Stimulated activated effector memory CD8-positive, alpha-beta T cell treated with anti-CD3 and anti-CD28 coated beads, Interleukin-12 subunit alpha, Interleukin-12 subunit beta, amount 100 ng/mL, for 72 hours (primary cell): ENCODE measurements at places on chromosomes 12 and 14.

DNA sequence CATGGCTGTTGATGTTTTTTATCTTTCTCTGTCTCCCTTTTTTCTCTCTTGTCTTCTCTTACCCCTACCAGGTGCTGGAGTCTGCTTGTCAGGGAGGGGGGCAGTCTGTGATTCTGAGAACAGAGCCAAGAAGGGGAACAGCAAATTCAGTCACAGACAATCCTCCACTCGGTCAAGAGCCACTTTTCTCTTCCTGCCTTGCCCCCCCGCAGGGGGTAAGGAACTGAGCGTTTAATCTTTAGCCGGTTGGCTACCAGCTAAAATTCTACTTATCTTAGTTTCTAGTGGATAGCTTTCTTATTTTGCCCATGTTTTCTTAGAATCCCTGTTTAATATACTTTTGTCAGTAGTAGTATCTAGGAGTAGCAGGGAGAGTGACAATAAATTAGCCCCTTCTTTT lies 1.9 kb downstream of the RIMKLB start:
- no peak for DNase-seq

- DNase-seq = no peak
Observed at GRCh38 chr14:53894456-53894855, 62.2 kb downstream of the BMP4 start.

GRCh38 chr12:23899434-23899833 lies 50.0 kb downstream of the SOX5 start:
- DNase-seq = no peak

GRCh38 chr12:958588-959123 lies 9.2 kb upstream of the RAD52 start:
- no peak for DNase-seq

GRCh38 chr14:75547552-75548250 lies 25.4 kb downstream of the BATF start:
- DNase-seq = no peak

- no peak for DNase-seq
Observed at GRCh38 chr12:1825382-1826102, 5.2 kb downstream of the LRTM2 start.

DNA sequence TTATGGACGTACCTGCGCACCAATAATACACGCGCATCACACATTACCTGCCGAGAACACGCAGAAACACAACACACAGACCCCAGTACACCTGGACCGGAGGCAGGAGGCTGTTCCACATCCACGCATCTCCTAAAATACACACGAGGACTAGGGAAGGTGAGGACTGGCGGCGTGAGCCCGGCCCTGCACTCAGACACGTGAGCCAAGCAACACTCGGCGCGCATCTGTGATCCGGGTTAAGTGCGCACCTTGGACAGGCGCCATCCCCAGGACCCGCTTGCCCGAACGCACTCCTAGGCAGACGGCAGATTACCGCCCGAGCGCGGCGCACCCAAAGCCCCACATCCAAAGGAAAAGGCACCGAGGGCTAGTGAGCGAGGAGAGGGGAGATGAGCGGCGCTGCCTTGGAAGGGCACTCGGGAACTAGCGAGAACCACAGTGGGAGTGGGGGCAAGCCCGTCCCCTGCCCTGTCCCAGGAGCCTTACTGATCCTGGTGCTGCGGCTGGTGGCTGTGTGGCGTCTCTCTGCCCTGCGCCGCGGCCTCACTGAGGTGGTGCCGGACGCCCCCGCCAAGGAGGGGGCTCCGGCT lies 417 bp downstream of the GLS2 start:
- no peak for DNase-seq

DNA sequence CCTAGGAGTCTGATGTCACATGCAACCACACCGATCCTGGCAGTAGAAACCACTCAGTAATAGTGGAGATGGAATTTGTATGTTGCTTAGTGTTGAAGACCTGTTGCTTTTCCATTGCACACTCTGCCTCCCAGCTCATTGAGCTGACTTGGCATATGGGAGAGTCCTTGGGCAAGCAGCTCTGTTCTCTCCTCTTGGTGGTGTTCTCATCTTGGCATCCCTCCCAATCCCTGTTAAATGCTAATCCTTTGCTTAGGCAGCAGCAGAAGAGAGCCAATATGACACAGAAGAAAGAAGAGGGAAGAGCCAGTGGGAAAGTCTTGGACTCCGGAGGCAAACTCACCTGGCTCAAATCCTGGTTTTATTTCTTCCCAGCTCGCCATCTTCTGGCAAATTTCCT lies 178.0 kb upstream of the CAND1 start:
- DNase-seq = no peak

DNA sequence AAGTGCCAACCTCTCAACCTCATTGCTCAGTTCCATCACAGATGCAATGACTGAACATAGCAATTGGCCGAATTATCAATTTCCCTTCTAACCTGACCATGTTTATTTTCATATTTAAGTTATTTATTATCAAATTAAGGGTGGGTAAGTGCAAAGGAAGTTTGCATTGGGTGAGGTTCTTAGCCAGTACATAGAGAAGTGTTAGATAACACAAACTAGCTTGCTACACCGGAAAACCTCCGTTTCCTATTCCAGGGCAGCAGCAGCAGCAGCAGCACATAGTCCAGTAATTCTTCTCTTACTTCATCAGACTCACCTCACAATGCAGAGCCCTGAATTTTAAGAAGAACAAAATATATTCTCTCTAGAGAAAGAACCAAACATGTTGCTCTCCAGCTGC lies 200.5 kb upstream of the OR4E1 start:
- DNase-seq = no peak

- peak; percentile 72 for DNase-seq
Observed at GRCh38 chr14:21978184-21978998, 304.8 kb upstream of the OR4E1 start.

DNA sequence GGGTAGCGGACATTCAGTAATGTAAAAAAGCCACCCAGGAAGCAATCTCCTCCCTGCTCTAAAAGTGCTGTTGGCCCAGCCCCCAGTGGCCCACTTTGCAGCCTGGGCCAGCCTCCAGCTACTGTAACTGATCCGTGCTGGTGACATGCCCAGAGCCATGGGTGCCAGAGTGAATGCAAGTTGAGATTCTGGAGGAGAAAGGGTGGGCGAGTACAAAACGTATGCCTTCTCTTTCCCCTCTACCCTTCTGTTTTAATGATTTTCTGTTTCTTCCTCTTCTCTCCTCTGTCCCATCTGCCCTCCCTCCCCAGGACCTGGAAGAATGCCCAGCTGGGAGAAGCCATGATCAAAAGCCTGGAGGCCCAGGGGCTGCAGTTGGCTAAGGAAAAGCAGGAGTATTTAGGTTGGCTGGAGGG lies 16.9 kb downstream of the PLEKHD1 start:
- DNase-seq = no peak

DNA sequence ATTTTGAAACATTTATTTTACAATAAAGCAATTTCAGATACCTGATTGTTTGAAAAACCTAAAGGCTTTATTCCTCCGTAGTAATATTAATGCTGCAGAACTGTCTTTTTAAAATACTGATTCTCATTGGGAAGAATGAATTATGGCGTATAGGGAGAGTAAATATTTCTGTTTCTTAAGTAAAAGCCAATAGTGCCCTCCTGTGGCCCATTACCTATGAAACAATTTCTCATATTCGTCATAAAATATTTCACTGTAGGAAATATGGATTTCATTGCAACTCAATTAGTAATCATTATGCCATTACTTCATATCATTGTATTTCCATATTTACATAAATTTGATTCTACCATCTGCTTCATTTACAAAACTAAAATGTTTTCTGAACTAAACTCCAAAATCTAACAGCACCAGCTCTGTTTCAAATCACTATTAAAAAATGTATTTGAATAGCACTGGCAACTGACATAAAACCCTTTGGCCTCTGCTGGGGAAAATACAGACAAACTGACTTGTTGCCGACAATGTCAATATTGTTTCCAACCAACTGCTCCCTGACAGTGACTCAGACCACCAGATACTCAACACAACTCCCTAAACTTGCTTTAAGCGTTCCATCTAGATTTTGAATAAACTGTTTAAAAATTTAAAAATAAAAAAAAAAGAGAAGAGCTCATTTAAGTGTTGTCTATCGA lies 290.3 kb downstream of the NAV3 start:
- DNase-seq = no peak

GRCh38 chr12:115042341-115042740 lies 358.4 kb upstream of the TBX3 start:
- no peak for DNase-seq

DNA sequence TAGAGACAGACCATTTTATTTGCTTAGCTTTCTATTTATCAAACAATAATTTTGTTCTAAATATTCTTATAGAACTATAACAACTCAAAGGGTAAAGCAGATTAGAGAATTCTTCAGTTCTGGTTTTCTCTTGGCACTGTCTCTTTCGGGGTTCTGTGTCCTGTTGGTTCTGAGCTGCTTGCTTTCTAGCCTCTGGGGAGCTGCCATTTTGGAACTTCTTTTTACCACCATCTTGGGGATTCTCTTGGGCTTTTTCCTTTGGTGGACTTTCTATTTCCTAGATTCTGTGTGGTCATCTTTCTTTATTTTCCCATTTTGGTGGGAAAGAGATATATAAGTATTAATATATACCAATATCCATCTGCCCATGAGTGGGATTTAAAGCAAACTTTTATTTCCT lies 467.7 kb downstream of the PCNX1 start:
- DNase-seq = no peak

- DNase-seq = no peak
Observed at GRCh38 chr12:6615802-6616201, 8.6 kb upstream of the CHD4 start.

GRCh38 chr12:111393700-111394300 lies 11.9 kb upstream of the SH2B3 start:
- DNase-seq = no peak

DNA sequence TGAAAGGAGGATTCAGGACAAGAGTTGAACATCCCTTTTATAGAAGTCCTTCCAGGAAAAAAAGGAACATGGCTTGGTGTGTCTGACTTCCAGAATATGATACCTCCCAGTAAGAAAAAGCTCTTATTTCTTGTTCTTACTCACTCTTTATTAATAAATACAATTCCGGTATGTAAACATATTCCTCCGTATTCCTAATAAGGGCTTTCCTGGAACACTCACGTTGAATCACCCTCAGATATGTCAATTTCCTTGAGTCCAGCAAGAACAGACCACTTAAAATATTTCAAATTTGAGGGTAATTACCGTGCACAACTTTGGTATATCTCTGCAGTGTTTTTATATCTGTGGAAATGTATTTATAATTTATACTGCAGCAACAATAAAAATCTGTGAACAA lies 385.6 kb downstream of the SYT1 start:
- DNase-seq = no peak

- no peak for DNase-seq
Observed at GRCh38 chr12:40192704-40193255, 32.0 kb upstream of the LRRK2 start.

- DNase-seq = no peak
Observed at GRCh38 chr14:29799464-29800095, 128.1 kb downstream of the PRKD1 start.

- no peak for DNase-seq
Observed at GRCh38 chr14:104773505-104774452, 20.8 kb downstream of the SIVA1 start.

GRCh38 chr14:34257505-34257904 lies 204.5 kb downstream of the SPTSSA start:
- DNase-seq = no peak

- DNase-seq = no peak
Observed at GRCh38 chr12:120706029-120706428, 4.2 kb upstream of the UNC119B start.

DNA sequence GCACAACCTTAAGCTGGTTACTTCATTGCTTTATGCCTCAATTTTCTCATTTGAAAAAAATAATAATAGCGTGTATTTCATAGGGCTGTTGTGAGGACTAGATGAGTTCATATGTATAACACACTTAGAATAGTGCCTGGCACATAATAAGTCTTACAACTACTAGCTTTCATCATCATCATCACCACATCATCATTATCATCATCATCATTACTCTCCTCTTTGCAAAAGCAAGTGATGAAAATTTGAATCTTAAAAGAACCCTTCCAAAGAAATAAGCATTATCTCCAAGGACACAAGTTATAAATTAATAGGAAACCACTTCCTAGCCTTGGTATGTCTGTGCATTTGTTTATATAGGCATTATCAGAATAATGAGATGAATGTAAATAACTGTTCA lies 117.0 kb downstream of the ST8SIA1 start:
- no peak for DNase-seq

- no peak for DNase-seq
Observed at GRCh38 chr12:126684703-126685102, 1582.3 kb upstream of the TMEM132C start.

- DNase-seq = no peak
Observed at GRCh38 chr14:51607711-51608110, 44.0 kb upstream of the FRMD6 start.

DNA sequence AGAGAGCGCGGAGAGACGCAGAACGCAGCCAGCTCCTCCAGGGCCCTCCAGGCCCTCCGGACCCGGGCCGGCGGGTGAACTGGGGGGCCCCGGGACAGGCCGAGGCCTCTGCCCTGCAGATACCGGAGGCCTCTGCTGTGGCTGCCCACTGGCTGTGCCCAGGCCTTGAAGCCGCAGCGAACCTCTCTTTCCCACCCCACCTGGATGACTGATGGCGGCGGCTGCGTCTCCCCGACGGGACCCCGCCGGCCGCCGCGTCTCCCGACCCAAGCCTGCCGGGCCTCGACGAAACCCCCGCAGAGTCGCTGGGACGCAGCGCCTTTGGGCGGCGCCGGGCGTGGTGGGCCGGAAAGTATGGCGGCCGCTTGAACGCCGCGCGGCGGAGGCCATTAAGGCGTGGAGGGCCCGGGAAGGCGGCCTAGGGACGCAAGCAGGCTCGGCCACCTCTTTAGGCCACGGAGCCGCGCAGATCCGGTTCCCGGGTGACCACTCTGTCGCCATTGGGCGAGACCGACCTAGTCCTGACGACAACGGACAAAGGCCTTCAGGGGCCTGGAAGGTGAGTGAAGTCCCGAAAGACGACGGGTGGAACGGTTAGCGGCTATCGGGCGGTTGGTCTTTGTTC lies 8.4 kb upstream of the ERGIC2 start:
- DNase-seq = no peak

DNA sequence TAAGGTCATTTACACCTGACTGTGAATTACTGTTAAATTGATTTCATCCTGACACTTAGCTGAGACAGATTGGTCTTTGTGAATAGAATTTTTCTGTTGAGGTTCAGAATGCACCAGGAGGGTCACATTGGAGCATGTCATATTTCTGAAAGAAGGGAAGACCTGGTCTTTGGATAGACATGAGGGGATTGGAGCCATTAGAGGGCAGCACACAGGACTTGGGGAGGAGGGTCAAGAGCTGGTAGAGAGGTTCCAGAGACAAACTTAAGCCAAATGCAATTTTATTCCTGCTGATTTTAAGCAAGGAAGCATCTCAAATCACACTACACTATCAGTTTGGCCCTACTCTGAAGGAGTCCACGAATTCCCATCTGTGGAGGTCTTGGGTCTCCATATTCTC lies 41.1 kb downstream of the GUCY2C start:
- DNase-seq = no peak

- DNase-seq = no peak
Observed at GRCh38 chr14:56868660-56869059, 58.4 kb upstream of the OTX2 start.
